ENCODE measurements at places on chromosomes 11 and 22.
A peak's percentile ranks its signal among the peaks of the same experiment; 100 is the strongest.

GRCh38 chr11:126546191-126546590 is 190.7 kb downstream of the ST3GAL4 start:
- no peak for DNase-seq

GRCh38 chr11:125170510-125171031 is 6.0 kb downstream of the PKNOX2 start:
- DNase-seq: no peak

- DNase-seq: no peak
Measured at GRCh38 chr11:93198215-93198845, 539 bp upstream of the SLC36A4 start.

- no peak for DNase-seq
Measured at GRCh38 chr11:2569731-2570210, 125.0 kb downstream of the KCNQ1 start.

- no peak for DNase-seq
Measured at GRCh38 chr22:36872084-36872483, 11.3 kb downstream of the NCF4 start.

- DNase-seq: no peak
Measured at GRCh38 chr22:47836957-47837356, 1074.5 kb downstream of the TBC1D22A start.

DNA sequence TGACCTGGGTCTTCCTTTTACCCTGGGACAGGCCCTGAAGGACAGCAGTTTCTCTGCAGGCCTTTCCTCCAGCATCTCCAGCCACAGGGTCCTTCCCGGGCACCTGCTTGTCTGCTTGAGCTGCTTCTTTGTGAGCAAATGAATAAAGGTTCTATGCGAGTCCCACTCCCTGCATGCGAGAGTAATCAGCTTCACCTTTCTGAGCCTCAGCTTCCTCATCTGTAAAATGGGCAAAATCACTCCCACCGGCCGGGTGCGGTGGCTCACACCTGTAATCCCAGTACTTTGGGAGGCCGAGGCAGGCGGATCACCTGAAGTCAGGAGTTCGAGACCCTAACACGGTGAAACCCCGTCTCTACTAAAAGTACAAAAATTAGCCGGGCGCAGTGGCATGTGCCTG is 31.1 kb downstream of the IFT27 start:
- DNase-seq: no peak

DNA sequence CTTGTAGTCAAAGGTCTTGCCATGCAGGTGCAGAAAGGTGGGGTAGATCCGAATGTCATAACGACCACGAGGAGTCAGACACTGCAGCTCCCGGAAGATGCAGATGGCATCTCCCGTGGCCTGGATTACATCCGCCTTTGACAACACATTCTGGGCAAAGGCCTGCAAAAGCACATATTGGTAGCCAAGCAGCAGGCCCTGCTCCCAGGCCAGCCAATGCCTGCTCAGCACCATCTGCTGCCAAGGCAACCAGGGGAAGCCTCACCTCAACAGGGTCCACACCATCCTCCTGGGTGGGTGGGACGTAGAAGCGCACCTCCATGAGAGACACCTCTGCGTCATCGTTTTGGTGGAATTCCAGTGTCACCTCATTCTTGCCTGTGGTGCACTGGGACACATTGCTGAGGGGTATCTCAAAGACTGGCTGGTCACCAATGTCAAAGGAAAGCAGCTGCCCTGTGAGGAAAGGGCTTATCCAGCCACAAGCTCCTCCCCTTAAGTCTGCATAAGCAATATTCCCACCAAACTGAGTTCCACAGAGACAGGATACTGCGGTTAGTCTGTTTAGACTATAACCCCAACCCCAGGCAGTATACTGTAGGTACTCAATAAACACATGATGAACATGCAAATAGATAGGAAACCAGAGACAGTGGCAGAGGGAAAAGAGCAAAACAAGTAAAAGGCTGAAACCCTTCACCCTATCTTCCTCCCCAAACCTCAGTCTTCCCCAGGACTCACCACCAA is 2.8 kb downstream of the SSRP1 start:
- no peak for DNase-seq

DNA sequence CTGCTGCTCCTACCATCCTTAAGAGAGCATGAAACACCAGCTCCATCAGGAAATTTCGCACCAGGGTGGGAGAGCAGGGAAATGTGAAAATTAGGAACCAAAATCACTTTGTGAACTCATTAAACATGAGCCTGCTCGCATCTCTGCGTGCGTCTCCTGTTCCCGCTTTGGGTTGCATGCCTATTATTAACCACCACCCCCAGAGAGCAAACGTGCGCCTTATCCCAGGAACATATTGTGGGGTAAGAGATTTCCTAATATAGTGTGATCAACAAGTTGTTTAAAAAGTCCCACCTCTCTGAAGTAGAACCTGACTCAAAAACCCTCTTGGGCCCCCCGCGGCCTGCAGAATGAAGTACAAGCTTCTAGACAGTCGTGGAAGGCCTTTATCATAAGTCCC is 115.0 kb downstream of the TENM4 start:
- no peak for DNase-seq

GRCh38 chr22:30968015-30968923 is at the start of gene MORC2:
TSS of gene MORC2 (minus strand) at chr22:30968774. CDS start at chr22:30967889, 885 bp downstream.
- DNase-seq: no peak

DNA sequence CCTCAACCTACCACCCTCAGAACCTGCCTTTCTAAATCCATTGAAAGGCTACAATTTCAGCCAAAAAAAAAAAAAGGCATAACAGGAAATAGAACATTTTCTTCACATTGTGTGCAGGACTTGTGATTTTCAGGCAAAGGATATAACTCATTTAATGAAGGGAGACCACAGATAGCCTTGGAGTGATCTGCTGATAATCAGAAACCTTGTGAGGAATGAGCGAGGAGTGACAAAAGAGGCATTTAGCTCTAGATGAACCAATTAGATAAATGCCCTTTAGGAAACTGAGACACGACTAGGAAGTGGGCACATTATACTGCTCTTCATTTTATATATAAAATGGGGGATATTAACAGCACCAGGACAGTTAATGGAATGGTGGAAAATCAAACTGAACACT is 216.5 kb upstream of the GRIA4 start:
- DNase-seq: no peak

GRCh38 chr22:42343121-42343454 is 72.6 kb upstream of the TCF20 start:
- no peak for DNase-seq

GRCh38 chr11:1034001-1034400 is 2.5 kb downstream of the MUC6 start:
- DNase-seq: no peak

DNA sequence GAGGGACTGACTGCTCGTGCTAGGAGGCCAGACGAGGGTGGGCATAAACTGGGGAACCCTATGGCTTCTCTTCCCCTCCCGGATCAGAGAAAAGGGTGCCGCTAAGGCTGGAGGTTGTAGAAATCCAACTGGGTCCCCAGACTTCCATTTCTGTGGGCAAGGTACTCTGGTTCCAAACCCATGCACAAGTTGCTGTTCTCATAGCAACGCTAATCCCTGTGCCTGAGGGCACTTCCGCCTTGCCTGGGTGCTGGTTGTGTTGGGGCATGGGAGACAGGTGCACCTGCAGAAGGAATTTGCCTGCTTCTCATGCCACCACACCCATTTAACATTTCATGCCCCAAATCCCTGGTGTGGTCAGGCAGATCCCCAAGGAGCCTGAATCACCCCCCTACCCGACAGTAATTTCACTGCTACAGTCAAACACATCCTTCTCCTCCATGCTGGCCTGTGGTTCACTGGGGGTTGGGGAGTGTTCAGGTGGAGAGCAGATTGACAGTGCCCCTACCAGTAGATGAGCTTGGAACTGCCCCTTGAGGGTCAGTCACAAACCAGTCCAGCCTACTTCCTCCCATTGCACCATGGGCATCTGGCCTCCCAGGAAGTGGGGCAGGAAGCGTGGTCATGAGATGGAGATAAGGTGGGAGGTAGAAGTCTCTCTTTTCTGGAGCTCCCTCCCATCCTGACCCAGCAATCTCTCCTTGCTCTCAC is 1.2 kb downstream of the C2CD2L start:
- no peak for DNase-seq

DNA sequence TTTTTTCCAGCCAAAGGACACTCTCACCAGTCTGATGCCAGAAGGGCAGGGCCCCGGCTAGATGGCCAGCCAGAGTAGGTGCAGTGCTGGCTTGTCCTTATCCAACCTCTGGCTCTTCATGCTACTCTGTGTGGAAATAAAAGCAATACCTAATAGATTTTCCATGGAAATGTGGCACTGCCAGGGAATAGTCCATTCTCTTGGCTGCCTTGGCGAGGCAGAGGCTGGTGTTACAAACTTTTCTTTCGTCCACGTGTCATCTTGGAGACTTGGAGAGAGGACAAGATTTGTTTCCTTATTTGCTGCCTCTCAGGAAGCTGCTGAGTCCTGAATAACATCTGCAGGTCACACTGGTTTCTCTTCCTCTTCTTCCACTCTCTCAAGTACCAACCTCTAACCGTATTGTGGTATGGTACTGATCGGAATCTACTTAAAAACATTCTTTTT is 17.2 kb upstream of the C1QTNF4 start:
- no peak for DNase-seq

GRCh38 chr11:125980436-125980835 is 34.6 kb downstream of the VSIG10L2 start:
- DNase-seq: no peak

DNA sequence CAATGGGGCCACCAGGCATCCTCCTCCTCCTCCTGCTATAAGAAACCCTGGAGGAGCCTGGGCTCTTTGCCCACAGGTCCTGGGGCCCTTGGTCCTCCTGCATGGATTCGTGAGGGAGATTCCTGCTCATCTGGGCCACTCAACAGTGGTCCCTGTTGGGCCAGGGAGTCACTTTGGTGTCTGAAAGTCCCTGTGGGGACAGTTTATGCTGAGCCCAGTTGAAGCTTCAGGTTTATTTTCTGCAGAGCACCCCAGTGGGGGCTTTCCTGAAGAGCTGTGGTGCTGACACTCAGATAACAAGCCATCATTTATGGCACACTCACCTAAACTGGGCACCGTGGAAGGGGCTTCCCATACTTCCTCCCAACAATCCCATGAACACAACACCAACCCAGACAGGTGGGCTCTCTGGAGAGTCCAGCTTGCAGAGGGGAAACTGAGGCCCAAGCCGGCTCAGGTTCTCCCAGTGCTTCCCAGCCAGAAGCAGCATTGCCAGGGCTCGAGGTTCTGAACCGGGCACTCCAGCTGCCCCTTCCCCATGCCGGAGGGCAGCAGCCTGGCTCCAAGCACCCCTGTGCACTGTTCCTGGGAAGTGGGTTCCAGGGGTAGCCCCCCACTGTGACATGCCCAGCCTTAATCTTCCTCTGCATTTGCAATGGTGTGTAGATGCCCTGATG is 91.3 kb downstream of the MYEOV start:
- no peak for DNase-seq

- DNase-seq: no peak
Measured at GRCh38 chr11:93858121-93858775, 7.8 kb upstream of the VSTM5 start.

GRCh38 chr22:17964156-17964555 is 60.2 kb downstream of the MICAL3 start:
- no peak for DNase-seq

DNA sequence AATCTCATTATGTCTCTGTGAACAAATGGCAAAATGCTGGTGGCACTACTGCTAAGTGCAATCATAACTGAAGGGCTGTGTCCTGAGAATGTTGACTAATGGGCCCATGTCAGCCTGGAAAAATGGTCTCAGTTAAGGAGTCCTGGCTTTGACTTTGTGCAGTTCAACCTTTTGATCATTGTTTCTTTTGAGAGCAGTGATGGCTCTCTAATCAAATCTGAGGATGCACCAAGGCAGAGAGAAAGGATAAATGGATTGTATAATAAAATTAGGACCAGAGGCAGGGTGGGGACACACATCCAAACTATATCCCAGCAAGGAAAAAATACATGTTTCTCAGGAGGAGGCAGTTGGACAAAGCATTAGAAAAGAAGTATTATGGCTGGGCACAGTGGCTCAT is 59.6 kb upstream of the SYN3 start:
- no peak for DNase-seq

DNA sequence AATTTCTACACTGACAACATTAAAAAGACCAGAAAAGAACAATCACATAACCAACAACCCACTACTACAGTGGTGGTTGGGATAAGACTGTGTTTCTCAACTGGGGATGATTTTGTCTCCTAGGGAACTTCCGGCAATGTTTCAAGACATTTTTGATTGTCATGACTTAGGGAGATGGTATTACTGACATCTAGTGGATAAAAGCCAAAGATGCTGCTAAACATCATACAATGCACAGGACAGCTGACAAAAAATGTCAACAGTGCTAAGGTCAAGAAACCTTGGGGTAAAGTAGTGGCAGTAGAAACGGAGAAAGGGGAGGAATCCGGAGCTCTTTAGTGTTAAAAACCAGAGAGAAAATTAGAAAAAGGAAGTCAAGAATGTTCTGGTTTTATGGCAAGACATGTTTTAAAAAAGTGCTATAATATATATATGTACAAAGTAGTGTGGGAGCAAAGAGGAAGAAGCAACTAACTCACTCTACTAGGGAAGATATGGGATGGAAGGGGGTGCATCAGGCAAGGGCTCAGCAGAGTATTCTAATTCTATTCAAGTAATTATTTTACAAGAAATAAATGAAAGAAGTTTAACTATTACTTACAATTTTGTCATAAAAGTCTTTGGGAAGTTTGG is 37.2 kb downstream of the CKAP5 start:
- DNase-seq: no peak

GRCh38 chr11:61378713-61379313 is 13.6 kb upstream of the TMEM216 start:
- DNase-seq: no peak

- no peak for DNase-seq
Measured at GRCh38 chr11:12126344-12127019, 16.1 kb downstream of the MICAL2 start.

- DNase-seq: peak; percentile 55
Measured at GRCh38 chr22:20240447-20240764, 27.7 kb downstream of the RTN4R start.

DNA sequence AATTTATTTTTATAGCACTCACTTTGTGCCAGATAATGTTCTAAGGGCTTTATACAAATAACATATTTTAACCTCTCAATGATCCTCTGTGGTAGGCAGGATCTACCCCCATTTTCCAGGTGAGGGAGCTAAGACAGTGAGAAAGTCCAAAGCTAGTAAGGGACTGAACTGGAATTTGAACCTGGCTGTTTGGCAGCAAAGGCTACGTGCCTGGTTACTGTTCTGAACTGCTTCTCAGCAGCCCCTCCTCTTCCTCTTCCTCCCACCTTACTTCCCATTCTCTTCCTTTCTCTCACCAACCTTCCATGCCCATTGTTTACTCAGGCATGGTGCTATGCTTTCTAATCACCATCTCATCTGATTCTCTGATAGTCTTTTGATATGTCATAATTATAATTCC is 82.0 kb downstream of the INSC start:
- no peak for DNase-seq
